Renal cortical epithelial cell (primary cell): ENCODE measurements at places on chromosomes 6 and 20. TPM values are rescaled to one million over a fixed set of nuclear protein-coding genes. Genes with fewer than 3 reads are reported as not detected.

DUSP15 gene
- total RNA-seq: 0.15 TPM in 1 of 2 replicates, not detected in the other

FAM217A gene
- not detected in 2 replicates for total RNA-seq

NOX3 gene
- not detected in 2 replicates for total RNA-seq

MOCS3 gene
- total RNA-seq: 9.8 and 13.7 TPM in 2 replicates

MAS1 gene
- total RNA-seq: not detected in 2 replicates

KIF25 gene
- 0.05 TPM in 1 of 2 replicates, not detected in the other for total RNA-seq

ANGPT4 gene
- total RNA-seq: not detected in 2 replicates

GNAS-AS1 gene
- total RNA-seq: under 0.01 and 0.65 TPM in 2 replicates

AVP gene
- total RNA-seq: not detected in 2 replicates

ARG1 gene
- not detected in 2 replicates for total RNA-seq

SLPI gene
- total RNA-seq: 58.2 and 256 TPM in 2 replicates

CALHM4 gene
- not detected in 2 replicates for total RNA-seq

SLC52A3 gene
- 1.6 and 1.9 TPM in 2 replicates for total RNA-seq

GRCh38 chr6:37017606-37018197 is 12.2 kb downstream of the FGD2 start:
- no peak for DNase-seq

DNA sequence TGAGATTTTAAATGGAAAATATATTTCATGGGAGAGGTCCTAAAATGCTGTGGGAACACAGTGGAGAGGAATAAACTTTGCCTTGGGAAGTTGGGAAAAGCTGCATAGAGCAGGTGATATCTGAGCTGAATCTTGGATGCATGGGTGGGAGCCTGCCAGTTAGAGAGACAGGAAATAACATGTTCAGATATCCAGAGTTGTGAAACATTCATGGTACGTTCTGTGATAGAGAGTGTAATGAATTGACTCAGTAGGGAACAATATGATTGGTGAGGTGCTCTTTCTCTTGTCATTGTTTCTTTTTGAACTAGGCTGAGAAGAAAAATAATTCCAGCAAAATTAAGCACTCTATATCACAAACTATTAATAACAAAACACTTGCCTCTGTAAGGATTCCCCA is 72.8 kb downstream of the RPS12 start:
- DNase-seq: no peak

DNA sequence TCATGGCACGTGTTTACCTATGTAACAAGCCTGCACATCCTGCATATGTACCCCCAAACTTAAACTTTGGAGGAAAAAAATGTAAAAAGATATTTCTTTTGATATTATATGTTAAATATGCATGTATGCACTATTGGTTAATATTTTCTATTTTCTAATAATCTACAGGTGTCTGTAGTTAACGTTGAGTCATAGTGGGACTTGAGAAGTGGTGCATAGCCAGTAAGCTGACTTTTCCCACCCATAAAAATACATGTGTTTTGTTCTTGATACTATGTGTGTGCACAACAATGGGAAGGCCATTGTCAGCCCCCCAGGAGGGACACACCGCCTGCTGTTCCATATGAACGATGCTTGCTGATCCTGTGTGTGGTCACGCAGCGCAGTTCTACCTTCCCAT is 49.1 kb downstream of the FAM120B start:
- no peak for DNase-seq

GRCh38 chr20:10447028-10447427 is 11.9 kb downstream of the SLX4IP start:
- no peak for DNase-seq

DNA sequence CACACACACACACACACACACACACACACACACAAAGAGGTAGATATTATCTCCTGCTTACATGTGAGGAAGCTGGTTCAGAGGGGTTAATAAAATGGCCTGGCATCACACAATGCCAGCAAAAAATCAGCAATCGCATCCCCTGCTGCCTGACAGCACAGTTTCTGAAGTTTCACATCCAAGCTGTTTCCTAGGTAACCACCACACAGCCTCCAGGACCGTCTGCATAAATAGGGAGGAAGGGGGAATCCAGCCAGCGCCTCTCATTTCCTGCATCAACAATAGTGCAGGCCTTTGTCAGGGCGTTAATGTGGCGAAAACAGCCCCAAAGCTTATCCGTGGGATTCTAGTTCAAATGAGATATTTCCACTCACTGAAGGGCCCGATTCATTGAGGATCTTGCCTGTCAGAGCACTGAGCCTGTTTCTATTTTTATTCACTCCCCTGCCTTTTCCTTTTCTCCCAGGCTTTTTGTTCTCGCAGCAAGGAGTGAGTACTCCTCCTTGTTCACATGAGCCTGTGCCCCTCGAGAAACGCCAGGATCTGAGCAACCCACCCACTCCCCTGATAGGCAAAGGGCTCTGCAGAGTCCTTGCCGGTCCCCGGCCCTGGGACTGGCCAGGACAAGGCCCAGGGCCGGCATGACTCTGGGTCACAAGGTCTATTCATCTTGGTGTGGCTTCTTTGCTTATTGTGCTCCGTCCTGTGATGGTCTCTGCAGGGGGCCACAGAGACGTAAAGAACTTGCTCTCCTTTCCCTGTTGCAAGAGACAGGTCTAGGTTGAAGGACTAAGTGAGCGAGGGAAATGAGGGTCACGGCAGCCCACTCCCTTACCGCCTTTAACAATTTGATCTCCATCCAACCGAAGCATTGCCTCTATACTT is 32.7 kb downstream of the TUBB2B start:
- DNase-seq: no peak

DNA sequence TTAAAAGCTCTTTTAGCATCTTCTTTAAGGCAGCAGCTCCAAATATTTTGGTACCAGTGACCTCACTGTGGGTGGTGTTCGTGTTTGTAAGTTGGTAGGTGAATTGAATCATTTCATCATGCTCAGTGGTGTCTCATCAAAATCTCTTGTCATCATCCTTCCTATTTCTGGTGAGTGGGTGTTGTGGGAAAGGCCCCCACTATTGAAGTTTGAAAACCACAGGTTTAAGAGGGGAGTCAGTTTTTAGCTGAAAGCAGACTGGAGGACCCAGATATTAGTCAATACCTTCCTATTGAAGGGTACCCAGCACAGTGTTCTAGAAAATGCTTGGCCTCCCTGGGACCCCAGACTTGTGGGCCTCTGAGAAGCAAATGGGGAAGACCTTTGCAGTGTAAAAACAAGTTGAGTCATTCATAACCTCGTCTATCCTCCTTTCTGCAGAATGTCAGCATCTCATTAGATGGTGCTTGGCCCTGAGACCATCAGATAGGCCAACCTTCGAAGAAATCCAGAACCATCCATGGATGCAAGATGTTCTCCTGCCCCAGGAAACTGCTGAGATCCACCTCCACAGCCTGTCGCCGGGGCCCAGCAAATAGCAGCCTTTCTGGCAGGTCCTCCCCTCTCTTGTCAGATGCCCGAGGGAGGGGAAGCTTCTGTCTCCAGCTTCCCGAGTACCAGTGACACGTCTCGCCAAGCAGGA is 3.7 kb downstream of the PIM1 start:
- no peak for DNase-seq

DNA sequence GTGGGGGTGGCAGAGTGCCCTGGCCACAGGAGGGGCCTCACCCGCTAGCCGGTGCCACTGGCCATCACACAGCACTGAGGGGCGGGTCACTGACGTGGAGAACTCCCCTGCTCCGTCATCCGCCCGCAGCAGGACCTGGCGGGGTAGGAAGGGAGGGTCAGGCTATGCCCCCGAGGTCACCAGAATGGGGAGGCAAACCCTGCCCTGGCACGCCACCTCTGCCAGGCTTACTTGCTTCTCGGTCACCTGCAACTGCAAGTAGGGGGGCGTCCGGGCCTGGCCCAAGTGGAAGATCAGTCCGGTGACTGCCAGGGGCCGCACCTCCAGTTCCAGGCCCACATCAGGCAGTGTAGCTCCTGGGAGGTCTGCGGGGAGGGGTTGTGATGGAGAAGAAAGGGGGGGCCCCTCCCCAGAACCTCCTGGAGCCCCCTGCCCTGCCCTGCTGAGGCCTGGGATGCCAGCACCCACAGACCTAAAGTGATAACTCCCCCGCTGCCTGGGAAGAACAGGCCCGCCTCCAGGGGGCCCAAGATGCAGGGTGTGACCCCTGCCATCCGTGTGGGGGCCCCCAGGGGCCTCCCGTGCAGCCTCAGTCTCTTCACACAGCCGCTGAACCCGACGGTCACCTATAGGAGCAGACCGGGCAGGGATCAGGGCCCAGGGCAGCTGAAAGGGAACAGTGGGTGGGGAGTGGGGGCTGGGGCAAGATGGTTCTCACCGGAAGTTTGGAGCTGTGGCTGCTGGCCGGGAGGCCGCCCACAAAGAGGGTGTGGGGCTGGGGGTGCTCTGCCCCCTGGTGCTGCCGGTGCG is 7.4 kb downstream of the ADRM1 start:
- DNase-seq: no peak

DNA sequence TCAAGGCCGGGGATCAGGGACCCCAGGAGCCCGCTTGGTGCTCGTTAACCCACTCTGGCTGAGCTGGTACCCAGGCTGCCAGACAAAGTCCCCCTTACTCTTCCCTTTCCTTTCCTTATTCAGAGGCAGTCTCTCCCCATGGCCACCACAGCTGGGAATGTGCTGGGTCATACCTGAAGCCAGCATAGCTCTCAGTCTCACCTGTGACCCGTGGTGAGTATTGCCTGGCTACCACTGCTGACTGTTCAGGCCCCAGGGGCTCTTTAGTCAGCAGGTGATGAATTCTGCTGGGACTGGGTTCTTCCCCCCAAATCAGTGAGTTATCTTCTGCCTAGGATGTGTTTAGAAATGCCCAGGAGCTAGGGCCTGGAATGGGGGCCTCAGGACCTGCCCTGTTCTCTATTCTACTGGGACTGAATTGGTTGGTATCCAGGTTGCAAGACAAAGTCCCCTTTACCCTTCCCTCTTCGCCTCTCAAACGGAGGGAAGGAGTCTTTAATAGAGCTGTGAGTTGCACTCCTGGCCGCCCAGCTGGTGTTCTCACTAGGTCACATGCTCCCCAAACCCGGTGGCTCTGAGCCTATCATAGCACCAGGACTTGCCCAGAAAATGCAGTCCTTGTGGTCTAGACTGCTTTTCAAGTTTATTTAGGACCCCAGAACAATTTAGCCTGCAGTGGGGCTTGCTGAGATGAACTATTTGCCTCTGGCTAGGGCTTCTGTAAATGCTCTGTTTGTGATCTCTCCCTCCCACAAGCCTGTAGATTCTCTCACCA is 64.6 kb downstream of the MYO6 start:
- DNase-seq: no peak

DNA sequence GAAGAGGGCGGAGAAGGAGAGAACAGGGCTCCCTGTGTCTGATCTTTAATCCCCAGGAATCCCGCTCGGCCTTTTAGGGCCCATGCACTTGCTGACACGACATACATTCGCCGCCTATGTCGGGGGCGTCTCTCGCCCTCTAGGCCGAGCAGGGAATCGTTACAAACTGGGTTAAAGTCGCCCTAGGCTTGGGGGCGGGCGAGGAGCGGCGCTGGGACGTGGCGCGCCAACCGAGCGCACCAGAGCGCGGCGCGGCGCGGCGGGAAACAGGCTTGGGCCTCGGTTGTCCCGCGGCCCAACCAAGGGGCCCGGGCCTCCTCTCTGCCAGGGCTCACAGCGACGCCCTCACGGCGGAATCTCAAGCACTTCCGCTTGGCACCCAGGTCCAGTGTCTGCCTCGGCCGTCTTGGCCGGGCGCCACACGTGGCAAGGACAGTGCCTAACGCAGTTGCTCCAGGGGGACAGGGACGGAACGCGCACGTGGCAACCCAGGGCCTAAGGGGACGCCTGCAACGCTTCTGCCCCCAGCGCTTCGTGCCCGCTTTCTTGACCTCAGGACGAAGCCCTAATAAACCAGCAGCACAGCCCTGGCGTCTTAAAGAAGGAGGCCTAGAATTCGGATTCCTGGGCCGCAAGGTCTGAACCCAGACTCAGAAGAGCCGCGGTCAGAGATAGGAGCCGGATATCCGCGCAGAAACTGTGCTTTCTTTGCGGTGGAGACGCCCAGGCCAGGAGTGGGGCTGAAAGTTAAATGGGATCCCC is 71.5 kb downstream of the NCR2 start:
- DNase-seq: no peak

GRCh38 chr6:147522597-147522996 is 14.1 kb downstream of the SAMD5 start:
- DNase-seq: no peak

DNA sequence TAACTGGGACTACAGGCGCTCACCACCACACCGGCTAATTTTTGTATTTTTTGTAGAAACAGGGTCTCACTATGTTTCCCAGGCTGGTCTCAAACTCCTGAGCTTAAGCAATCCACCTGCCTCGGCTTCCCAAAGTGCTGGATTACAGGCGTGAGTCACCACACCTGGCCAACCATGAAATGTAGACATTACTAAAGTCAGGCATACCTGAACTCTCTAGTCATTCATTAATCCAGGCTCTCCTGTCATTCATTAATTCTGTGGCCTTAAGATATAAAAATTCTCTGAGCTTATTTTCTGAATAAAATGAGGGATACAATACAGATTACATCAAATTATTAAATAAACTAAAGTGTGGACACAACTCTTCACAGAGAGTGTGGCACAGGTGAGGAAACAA is 159.7 kb downstream of the GMDS start:
- peak; percentile 91 for DNase-seq

- DNase-seq: no peak
Measured at GRCh38 chr6:134634966-134635365, 314.9 kb downstream of the ALDH8A1 start.

GRCh38 chr6:15404685-15404980 is 158.8 kb downstream of the JARID2 start:
- no peak for DNase-seq

GRCh38 chr20:34069341-34070078 is 42.5 kb downstream of the EIF2S2 start:
- peak; percentile 71 for DNase-seq

DNA sequence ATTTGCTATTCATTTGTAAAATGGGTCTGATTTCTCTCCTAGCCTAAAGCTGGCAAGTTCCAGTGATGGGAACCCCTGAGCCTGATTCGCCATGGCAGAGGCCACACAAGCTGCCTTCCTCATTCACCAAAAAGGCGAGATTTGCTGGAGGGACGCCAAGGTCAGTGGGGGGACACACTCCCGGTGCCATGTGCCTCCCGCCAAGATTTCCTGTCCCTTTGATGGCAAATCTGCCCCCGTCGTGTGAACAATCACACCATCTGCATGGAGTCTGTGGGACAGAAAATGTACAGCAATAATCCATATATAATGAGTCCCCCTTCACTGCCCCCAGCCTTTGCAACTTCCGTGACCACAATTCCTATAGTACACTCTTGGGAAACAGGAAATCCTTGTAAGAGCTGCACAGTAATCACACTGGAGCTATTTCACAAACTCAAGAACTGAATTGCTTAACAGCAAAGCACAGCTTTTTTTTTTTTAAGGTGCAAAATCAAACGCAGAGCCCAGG is 15.7 kb upstream of the IGF2R start:
- DNase-seq: peak; percentile 85

GRCh38 chr6:159842035-159842434 is 42.0 kb downstream of the PNLDC1 start:
- DNase-seq: peak; percentile 15

DNA sequence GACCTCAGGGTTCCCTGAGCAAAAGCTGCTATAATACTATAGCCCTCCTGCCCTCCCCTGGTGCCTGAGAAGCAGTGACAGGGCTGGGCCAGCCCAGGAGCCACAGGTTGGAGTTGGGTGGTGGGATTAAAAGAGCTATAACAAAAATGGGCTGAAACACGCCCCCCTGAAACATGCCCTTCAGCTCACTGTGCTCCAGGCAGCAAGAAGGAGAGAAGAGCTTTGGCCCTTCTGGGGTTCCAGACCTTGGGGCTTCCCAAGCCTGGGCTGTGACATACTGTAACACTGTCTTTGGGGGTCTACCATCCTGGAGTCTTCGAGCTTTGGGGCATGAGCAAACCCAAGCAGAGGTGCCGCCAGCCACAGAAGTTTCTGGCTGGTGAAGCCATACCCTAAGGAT is 129.2 kb downstream of the HTR1B start:
- no peak for DNase-seq
